ENCODE measurements at places on chromosomes 16 and 17.

GRCh38 chr16:610513-611381 lies 20.0 kb upstream of the WFIKKN1 start:
- peak; percentile 83 for DNase-seq

GRCh38 chr16:70800311-70800710 lies 647 bp downstream of the VAC14 start:
- DNase-seq = no peak

DNA sequence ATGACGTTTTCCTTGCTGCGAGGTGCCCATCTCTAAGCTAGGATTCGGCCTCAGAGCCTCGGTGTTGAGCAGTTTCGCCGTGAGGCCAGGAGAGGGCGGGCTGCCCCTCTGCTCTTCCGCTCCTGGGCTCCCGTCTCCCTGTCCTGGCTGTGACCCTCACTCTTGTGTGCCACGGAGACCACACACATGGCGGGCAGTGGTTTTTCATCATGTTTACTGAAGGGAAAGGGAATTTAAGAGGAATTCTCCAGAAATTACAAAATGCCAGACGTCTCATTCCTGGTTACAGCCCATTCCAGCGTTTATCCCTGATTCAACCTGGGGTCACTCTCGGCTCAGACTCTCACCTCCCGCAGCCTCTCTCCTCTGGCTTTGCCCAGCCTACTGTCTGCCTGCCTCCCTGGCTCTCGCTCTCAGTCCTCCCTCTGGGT lies 96.8 kb upstream of the ELAC2 start:
- no peak for DNase-seq

DNA sequence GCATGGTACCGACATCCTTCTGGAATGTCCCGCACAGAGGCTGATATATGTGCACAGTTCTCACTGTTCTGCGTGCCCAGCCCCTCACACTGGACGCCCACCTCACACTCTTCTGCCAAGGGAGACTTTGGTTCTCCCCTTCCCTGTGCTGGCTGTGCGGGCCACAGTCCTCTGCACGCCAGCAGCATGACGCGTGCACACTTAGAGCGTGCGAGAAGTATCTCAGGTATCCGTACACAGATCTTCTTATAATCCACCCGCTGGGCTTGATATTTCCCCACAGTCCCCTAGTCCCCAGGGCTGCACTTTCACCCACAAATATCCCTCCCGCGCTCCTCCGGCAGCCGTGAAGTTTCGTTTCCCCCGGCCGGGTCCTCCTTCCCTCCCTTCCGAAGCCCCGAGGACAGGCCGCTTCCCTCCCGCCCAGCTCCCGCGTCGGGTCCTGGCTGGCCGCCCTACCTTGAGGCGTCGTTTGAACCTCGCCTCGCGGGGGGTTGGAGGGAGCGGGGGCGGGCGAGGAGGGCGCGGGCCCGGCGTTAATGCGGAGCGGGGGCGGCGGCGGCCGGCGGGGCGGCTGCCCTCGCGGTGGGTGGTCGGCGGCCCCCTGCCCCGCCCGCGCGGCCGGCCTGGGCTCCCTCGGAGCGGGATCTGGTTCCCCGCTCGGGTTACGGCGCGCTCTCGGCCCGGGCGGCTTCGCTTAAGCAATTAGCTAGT lies 5.0 kb upstream of the FOXF1 start:
- DNase-seq = no peak

DNA sequence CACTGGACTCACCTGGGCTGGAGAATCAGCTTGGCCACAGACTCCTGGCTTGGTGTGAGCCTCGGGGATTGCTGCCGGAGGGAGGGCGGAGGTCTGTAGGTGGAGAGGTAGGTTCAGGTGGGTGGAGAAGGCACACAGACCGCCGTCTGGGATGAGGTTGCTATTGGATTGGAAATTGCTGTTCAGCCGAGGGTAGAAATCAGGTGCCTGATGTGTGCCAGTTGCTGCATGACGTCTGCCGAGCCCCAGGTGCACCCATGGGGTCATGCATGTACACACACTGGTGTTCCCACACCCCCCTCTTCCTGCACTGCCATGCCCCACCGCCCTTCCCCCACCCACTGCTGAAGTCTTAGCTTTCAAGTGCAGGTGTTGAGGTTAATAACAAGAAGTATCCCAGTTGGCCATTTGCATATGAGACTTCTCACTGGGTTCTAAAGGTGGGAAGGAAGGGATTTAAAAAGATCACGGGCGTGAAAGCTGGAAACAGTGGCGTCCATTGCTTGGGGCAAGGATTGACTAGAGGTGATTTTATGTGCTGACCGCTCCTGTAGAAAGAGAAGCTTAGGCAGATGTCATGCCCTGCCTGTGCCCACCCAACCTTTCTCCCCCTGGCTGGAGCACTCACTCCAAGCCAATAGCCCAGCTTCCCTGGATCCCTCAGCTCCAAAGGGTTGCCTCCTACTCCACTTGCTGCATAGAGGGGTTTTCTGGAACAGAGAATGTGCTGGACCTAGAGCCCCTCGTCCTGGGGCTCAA lies 193.6 kb downstream of the CCDC182 start:
- DNase-seq = no peak

DNA sequence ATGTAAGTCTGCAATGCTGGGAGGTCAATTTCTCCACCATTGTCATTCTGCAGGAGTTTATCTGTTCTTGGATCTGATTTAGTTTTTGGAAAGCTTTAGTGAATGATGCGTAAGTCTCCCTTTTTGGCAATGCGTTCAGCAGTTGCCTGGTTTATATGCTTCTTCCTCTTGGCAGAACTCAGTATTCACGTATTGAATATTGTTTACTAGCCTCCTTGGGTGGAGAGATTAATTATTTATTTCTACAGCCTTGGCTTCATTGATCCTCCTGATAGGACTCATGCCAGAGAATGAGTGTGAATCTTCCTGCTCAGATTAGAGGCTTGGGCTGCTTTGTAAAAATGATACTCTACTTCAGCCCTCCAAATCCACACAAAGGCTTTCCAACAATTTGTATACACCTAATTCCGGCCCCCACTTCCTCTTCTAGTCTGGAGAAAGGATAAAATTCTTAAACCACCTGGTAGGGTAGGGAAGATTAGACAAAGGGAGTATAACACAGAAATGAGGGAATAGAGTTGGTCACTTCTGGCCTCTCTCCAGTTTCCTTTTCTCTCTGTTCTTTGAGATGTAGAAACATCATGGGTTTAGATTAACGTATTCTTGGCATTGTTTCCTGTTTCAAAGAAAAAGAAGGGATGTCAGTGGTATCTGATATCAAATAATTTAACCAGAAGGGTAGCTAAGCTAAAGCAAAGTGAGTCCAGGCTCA lies 929.8 kb downstream of the KCNJ2 start:
- DNase-seq = no peak

DNA sequence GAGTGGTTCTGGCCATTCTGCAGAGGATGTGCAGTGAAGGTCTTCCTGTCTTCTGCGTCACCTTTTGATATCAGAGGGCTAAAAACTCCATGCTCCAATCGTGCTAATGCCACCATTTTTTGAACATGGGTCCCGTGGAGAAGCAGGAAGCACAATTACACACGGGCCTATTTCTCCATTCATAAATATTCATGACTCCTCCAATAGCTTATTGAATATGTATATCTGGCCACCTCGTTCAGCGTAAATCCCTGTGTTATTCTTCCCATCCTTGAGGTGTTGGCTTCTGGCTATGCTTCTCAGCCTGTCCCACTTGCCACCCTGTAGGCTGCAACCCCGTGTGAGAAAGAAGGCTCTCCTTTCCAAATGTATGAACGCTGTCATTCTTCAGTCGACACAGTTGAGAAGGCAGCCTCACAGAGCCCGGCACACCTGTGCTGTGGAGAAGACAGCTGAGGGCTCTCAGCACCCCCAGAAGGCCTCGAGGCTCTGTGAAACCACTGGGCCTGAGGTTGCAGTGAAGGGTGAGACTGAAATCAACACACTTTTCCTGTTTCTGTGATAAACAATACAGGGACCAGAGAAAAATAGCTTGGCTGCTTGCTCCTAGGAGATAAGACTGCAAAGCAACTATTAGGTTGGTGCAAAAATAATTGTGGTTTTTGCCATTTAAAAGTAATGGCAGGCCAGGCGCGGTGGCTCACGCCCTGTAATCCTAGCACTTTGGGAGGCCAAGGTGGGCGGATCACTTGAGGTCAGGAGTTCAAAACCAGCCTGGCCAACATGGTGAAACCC lies 4.9 kb upstream of the ANKRD40CL start:
- no peak for DNase-seq

- DNase-seq = no peak
Measured at GRCh38 chr16:66432429-66432828, 5.3 kb downstream of the BEAN1 start.

GRCh38 chr16:4410335-4411075 lies 5.9 kb downstream of the CORO7 start:
- no peak for DNase-seq

DNA sequence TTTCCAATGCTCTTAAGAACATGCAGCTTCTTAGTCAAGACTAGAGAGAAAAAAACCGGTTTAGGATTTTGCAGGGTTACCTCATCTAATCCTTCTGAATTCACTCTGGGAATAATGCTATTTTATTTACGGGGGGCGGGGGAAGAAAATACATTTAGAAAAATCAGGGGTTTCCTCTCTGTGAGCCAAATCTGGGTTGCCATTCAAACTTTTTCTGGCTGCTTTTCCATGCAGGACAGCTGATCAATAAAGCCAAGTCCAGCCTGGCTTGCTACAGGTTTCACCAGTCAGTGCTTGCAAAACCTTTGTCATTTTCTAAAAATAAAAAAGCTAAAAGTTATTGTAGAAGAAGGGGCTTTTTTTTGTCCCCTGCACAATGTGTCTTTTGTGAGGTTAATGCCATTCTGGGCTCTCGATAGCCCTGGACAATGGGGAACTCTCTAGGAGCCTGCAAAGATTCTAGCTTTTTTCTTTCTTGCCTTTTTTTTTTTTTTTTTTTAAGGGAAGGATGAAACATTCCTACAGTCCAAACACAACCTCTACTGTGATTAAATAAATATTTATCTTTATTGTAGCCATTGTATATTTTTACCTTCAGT lies 13.1 kb upstream of the ZFHX3 start:
- DNase-seq = no peak

- DNase-seq = no peak
Measured at GRCh38 chr16:84999857-85000480, 11.4 kb downstream of the ZDHHC7 start.

- DNase-seq = no peak
Measured at GRCh38 chr17:16351831-16352230, 1.4 kb downstream of the CENPV start.

- DNase-seq = no peak
Measured at GRCh38 chr17:73352261-73352660, 40.5 kb upstream of the CDC42EP4 start.

DNA sequence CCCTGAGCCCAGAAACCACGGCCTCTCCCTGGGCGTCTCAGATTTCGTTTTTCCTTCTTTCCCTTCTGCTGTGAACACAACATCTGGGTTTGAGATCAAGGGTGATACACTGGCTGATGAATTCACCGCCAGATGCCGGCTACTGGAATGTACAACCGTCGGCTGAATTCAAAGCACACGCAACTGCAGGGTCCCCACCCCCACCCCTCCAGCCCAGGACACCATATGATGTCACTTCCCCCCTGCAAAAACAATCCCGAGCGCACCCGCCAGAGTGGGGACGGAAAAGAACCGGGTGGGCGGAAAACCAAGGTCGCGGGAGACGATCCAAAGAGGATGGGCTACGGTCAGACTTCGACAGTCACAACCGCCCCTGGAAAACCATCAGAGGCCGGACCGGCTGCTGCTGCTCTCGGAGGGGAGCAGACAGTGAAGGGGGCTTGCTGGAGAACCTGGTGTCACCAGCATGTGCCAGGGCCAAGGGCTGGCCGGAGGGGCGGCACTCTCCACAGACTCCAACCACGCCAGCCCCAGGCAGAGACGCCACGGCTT lies 23.3 kb downstream of the CEP295NL start:
- DNase-seq = no peak

Measured in activated effector memory CD4-positive, alpha-beta T cell treated with anti-CD3 and anti-CD28 coated beads, Interleukin-2, amount 50 U/mL, for 16 hours (primary cell).